AG10803 (cell line): ENCODE measurements at places on chromosomes 7 and 10.
A peak's percentile ranks its signal among the peaks of the same experiment; 100 is the strongest.

- no peak for DNase-seq
Observed at GRCh38 chr10:123798856-123799255, 92.8 kb downstream of the CPXM2 start.

DNA sequence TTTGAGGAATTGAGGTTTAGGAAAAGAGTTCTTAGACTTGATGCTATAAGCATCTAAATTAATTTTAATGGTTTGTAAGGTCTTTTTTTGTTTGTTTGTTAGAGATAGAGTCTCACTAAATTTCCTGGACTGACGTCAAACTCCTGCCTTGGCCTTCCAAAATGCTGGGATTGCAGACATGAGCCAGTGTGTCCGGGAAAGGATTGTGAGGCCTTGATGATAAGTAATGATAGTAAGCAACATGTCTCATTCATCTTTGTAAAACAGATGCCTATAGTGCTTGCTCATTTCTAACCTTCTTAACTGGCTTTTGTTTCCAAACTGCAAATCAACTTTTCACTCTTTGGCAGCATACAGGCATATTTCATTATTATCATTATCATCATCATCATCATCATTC, 176.0 kb upstream of the KCND2 start:
- no peak for DNase-seq

DNA sequence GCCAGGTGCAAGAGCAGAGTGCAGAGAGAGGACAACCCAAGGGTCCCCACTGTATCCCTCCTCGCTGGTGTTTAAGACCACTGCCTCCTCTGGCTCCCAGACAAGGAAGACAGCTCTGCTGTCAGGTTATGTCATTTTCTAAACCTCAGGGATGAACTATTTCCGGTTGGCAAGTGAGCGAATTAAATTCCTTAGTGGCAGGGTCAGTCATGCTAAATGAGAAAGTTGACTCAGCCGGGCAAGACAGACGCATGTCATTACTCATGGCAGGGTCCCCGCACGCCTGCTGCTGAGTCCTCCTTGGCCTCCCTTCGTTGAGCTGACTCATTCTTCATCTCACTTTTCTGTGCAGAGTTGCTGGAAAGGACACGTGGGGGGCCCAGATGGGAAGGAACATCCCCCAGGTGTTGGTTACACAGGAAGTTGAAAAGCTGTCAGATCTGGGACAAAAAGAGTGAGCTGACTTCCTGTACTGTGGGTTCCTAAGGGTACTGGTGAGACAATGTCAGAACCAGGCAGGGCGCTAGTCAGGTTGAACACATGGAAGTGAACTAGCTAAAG, 47.1 kb upstream of the UCN3 start:
- DNase-seq: peak; percentile 72

- peak; percentile 65 for DNase-seq
Observed at GRCh38 chr7:42236266-42236975, 588 bp downstream of the GLI3 start.

- DNase-seq: peak; percentile 9
Observed at GRCh38 chr7:88169717-88170320, 50.0 kb downstream of the SRI start.

DNA sequence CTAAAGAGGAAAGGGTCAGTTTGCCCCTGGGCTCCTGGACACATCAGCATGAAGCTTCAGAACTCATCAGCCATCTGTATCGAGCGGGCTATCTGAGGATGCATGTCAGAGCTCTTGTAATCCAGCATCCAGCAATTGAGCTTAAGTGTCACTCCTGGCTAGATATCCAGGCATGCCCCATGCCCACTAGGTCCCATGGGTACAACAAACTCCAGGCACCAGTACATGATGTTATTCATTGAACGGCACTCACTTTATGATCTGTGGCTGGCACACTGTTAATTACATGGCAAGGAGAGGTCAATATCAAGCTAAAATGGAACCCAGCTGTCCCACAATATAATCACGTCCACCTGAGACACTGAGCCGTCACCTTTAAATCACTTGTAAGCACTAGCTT, 274.2 kb downstream of the ELMO1 start:
- DNase-seq: no peak

- DNase-seq: no peak
Observed at GRCh38 chr7:144548556-144548955, 145.1 kb upstream of the NOBOX start.

DNA sequence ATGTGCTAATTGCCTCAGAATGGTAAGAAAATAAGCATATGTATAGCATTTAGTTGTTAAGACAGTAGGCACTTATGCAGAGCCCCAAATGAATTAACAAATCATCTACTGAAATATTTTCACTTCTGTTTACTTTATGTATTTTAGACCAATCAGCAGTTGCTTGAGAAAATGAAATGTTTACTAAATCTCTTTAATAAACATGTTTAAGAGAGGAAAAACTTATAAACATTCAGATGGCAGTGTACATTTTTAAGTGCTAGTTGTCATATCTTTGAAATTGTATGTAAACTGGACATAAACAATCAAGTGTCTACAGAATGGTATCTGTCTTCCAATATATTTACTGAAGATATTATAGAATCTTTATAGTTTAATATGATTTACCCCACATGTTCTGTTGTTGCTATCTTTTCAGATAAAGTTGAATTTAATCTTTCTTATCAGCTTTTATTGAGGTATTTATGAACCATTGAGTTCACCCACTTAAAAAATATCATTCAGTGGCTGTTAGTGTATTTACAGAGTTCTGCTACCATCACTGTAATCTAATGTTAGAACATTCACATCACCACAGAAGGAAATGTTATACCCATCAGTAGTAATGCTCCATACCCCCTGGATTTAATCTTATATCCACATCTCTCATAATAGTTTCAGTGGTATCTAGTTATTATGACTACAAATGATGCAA, 264.3 kb downstream of the ADK start:
- no peak for DNase-seq

- DNase-seq: peak; percentile 33
Observed at GRCh38 chr10:110073896-110074295, 66.1 kb downstream of the ADD3 start.

DNA sequence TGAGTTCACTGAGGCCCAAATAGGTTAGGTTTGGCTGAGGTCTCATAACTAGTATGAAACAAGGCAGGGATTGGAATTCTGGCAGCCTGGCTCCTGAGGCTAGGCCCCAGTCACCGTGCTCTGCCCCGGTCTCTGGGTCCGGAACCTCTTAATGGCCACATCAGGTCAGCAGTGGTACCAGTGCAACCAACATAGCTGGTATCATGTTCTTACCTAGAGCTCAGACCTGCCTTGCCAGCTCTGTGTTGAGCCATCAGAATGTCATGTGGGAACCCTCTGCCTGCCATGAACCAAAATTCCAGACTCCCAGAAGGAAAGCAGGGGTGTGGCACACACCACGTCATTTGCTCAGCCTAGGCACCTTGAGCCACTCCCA, 56.5 kb downstream of the ZNF467 start:
- DNase-seq: no peak

- DNase-seq: peak; percentile 66
Observed at GRCh38 chr7:40329601-40330153, 194.9 kb downstream of the SUGCT start.

DNA sequence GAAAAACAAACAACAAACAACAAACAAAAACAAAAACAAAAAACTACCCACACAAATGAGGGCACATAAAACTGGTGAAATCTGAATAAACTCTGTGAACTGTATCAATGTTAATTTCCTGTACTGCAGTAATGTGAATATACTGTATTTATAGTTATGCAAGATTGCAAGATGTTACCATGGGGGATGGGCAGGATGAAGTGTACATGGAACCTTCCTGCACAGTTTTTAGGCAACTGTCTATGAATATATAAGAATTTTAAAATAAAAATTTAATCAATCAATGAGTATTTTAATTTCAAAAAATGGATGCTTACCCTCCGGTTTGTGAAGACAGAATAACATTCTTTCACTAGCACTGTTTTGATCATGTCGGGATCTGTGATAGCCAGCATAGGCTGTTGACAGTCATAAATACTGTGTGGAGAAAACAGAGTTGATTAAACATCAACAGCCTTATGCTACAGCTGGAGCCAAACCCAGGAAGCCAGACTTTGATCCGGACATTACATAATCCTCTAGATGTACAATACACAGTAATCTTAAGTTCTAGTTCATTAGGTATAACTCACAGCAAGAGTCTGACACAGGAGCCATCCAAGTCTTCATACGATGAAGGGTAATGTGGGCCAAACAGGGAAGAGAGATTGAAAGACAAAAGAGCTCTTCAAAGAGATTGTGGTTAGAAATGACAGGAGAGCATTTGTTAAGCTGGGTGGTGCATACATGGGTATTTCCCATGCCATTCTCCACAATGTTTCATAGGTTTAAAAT, 14.8 kb downstream of the CYP3A7 start:
- no peak for DNase-seq

DNA sequence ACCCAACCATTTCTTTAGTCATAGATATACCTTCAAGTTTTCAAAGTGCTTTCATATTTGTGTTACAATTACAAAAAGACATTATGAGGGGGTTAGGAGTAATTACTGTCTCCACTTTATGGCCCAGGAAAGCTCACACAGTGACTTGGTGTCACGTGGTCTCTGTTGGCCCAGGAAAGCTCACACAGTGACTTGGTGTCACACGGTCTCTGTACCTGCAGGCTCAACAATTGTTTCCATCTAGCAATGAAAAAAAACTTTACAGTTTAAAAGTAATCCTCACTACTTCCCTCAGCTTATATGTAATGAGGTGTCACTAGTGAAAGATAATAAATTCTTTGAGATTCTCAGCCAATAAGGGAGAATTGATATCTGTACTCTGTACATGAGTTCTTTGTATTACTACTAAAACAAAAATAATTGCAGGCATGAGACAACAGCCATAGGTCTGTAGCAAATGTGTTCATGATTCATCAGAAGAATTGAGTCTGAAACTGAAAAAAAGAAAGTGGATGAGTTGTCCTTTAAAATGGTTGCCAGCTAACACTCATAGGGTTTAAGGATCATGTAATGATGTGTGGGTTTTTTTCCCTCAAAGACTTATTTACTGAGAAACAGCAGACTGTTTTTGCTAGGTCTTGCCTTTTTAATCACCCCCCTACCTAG, 10.9 kb downstream of the OGDH start:
- peak; percentile 69 for DNase-seq

DNA sequence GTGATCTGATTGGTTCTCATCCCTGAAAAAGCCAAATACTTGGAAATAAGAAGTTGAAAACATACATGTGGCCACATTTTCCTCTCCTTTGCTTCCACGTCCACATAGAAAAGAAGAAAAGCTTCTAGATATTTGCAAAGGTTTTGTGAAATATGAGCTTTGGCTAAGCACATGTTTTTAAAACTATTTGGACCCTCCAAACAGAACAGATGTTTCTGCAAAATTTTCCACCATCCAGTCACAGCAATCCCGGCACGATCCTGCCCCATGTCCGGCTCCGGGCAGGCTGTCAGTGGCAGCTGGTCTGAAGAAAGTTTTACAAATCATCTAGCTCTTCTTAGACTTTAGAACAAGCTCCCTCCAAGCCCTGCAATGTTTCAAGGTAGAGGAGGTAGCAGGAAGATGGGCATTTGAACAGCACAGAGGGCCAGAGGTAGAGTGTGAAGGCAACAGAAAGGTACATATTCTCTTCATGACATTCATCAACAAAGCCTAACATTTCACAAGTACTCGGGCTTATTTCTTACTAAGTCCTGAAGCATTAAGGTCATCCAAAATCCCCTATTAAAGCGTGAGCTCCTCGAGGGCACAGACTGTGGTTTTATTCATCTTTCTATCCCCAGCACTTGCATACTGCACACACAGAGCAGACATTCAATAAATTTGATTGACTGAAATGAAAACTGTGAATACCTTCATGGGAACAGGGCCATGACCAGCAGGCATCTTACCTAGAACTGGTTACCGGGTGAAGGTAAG, 110.1 kb downstream of the JAZF1 start:
- DNase-seq: peak; percentile 72

DNA sequence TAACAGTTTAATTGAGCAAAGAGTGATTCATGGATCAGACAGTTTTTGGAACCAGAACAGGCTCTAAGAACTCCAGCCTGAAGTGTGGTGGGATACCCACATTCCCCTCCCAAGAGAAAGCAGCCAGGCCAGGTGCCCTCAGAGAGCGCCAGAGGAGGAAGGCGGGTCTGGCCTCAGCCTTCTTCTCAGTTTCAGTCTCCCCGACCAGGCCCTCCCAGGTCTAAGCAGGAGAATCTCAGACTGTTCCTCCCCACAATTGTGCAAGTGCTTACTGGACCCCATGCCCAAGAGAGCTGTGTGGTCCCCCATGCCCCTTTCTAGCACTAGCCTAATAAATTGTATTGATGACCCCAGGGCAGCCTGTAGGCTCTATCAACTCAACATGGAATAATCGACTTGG, 25.6 kb downstream of the PPIF start:
- DNase-seq: no peak

- DNase-seq: peak; percentile 20
Observed at GRCh38 chr7:121235201-121235600, 93.6 kb upstream of the WNT16 start.

GRCh38 chr10:44774676-44775401, 136.3 kb upstream of the TMEM72 start:
- DNase-seq: peak; percentile 61

DNA sequence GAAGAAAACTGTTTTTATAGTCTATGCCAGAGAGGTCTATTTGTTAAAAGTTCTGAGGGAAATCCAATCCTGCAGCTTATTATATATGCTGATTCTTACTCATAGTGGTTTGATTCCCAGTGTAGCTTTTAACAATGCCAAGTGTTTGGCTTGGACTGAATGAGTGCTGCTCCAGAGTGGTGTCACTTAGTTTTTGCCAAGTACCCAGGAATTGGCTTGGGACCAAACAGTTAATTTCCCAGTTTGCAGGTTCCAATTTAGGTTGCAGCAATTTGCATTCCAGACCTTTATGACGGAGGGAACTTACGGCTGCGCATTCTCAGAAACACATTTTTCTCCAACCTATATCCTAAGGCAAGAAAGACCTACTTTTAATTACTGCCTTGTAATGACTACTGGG, 32.4 kb downstream of the NSUN6 start:
- no peak for DNase-seq

DNA sequence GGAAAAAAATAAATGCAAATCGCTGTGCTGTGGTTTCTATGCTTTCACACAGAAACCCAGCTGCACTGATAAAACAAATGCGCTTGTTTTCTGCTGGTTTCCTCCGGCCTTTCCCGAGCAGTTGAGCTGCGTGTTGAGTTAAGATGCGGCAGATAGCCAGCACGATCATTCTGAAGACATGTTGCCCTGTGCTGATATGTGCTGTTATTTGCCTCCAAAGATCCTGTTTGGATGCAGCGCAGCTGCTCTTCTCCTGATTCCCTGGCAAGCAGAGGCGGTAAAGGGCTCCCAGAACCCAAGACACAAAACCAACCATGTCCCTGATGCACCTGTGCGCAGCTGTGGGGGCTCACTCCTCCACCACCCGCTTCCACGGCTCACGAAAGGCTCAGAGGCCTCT, 225.4 kb downstream of the PAXIP1 start:
- DNase-seq: no peak

DNA sequence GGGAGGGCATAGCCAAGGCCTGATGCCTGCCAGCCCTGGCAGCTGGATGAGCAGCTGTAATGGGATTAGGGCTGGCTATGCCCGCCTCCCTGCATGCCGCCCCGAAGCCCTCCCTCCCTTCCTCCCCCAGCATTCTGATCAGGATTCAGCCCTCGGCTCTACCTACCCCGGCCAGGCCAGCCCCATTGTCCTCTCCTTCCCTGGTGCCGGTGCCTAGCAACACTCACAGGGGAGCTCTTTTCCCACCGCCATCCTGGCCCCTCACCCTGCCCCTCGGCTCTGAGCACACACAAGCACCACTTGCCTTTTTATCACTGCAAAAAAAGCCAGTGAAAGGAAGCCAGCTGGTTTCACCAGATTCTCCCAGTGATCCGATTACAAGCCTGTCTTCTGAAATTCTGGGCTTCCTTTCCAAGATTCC, 9.0 kb upstream of the ADCYAP1R1 start:
- DNase-seq: no peak

GRCh38 chr7:134780166-134780828, 863 bp downstream of the CALD1 start:
- DNase-seq: no peak
